ENCODE measurements at places on chromosomes 1 and 21. TPM values are rescaled to one million over a fixed set of nuclear protein-coding genes. Genes with fewer than 3 reads are reported as not detected.
A peak's percentile ranks its signal among the peaks of the same experiment; 100 is the strongest.

- DNase-seq = no peak
Observed at GRCh38 chr1:104084380-104084779, 334.7 kb downstream of the AMY1C start.

DNA sequence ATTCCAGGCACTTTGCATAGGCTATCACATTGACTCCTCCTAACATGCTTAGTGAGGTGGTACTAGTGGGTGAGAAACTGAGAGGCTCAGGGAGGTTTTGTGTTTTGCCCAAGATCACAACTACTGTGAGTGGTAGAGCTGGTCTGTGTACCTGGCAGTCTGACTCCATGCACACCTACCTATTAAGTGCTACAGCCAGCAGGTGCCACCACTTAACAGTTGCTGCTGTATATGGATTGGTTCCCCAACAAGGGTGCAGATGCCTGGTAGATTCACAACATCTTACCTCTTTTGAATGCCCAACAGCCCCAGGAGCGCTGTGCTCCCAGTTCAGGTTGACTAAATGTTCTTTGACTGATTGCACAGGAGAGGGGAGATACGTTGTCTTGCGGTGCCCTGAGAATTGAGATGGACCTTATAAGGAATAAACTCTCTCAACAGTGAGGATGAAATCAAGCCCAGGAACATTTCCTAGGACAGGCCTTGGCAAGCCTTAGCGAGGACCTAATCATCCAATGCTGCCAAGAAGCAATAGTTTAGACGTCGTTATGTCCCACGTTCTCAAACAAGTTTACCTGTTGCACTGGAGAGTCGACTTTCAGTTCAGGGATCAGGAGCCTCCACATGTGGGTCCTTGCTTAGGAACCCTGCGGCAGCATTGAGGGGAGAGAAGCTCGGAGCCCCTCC, 78.9 kb upstream of the F3 start:
- DNase-seq = no peak

DNA sequence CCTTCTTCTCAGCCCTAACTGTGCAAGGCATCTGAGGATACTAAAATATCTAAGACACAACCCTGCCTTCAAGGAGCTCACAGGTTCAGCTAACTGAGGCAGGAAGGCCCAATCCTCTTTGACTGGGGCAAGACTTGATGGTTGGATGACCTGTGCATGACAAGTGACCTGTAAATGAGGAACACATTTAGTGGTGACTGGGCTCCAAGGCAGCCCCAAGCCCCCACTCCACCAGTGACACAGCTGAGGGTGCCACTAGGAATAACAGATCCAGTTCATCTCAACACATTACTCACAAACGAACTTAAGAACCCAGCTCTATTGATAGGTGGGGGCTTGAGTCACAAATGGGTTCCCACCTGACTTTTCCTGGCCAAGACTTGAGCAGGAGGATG, 244.7 kb upstream of the IRF2BP2 start:
- DNase-seq = no peak

DNA sequence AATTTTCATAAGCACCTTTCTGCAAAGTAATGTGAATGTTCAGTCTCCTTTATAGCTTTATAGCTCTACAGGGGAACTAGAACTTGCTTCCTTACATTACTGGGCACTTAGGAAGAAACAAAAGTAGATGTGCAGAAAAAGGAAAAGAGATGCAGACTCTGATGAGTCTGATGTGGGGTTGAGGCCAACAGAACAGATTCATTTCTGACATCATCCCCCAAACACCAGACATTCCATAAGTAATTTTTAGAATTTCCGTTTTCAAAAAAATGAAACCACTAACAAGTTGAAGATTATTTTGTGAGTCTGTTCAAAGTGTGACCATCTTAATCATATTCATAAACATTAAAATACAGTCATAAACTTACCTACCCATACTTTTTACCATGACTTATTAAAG, 96.0 kb downstream of the NRIP1 start:
- DNase-seq = no peak

DNA sequence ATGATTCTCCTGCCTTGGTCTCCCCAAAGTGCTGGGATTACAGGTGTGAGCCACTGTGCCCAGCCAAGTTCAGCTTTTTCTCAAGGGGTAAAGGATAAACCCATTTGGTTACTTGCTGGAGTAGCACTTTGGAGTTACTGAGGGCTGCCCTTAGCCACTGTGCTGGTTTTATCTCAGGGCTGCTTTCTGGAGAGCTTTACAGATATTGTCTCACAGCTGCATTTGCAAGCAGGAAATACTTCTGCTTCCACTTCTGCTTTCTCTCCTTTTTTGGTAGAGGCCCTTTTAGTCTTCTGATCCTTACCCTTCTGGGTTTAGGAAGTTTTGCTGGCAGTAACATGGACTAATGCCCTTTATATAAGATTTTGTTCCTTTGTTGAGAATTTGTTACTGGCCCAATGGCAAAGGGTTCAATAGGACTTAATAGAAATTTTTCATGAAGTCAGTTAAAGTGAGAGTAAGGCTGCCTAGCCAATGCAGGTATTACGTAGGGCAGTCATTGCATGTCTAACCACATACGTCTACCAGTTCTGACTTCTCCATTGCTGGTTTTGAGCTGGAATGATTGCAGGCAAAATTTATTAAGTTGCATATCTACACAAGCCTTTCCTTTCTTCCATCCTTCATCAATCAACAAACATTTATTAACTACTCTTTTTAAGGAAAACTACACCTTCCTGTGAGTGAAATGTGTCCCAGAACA, 24.4 kb downstream of the CAP1 start:
- no peak for DNase-seq

DNA sequence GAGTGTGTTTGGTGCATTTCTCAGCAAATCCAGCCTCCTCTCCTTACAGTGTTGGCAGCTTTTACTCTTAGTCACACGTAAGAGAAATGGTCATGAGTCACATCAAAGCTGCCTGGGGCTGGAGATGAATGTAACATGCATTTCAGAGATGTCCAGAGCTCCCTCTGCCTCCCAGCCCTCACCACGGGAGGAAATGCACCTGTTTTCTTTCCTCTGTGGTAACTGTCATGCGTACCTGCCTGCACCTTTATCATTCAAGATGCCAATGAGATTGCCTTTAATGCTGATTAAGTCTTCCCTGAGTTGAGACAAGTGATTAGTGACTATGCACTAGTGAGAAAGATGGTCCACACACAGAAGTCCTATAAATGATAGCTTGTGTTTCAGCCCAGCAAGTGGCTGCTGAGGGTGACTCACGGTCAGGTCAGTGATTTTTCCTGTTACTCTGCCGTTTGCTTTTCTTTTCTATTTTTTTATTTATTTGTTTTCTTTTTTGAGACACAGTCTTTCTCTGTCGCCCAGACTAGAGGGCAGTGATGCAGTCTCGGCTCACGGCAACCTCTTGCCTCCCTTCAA, 277.3 kb upstream of the FMN2 start:
- peak; percentile 51 for DNase-seq

GRCh38 chr1:210624722-210625121, 296.0 kb downstream of the HHAT start:
- no peak for DNase-seq

KPRP gene
- total RNA-seq = not detected

RGSL1 gene
- not detected for total RNA-seq

ATP1A2 gene
- 41.2 TPM for total RNA-seq

RIPPLY3 gene
- 0.18 TPM for total RNA-seq

C1orf210 gene
- total RNA-seq = 12.0 TPM
